ENCODE measurements at places on chromosomes 7 and 10. TPM values are rescaled to one million over a fixed set of nuclear protein-coding genes. Genes with fewer than 3 reads are reported as not detected.
A peak's percentile ranks its signal among the peaks of the same experiment; 100 is the strongest.

DNA sequence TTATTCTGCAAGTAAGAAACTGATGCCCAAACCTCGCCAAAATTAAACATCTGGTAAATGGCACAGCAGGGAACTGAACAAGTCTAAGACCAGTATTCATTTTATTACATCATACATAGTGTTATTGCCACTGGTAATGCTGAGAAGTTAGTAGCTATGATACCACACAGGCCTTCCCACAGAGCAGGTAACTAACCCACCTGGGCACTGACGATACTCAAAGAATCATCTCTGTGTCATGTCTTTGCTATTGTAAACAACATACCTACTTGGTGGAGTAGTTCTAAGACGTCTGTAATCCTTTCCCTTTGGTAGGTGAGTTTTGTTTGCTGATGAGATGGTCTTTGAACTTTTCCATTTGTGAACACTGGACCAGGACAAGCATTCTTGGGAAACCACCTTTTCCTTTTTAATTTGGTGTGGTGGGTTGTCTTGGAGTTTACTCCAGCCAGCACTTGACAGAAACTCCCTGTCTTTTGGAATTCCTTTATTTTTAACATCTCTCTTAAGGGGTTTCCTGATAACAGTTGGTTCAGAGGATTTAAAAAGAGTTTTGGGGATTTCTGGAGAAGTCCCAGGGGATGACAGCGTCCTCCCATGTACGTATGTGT, 40.9 kb downstream of the PDSS1 start:
- DNase-seq: no peak

DNA sequence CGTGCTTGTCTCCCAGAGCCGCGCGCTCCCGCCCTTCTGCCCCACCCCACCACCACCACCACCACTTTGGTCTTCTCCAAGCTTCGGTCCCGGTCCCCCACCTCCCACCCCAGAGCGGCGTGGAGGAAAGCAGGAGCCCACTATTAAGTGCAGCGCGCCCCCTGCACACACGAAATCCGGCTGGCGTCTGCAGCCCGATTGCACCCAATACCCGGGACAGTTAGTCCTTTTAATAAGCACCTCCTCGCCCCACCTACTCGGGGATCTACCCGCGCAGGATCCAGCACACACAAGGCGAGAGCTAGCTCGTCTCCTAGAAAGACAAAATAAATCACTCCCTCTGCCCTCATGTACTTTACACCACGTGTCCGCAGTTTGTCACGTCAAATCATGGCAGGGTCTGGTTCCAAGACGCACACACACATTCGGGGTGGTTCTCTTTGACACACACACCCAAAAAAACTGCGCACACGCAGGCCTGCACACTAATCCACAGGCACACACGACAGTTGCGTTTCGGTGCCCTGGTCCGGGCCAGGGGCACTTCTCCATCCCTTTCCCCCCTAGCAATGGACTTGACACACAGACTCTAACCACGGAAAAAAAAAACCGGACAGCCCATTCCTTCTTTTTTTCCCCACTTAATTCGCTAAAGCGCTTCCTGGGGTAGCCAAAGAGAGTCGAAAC, 1.6 kb downstream of the SFMBT2 start:
- no peak for DNase-seq

DNA sequence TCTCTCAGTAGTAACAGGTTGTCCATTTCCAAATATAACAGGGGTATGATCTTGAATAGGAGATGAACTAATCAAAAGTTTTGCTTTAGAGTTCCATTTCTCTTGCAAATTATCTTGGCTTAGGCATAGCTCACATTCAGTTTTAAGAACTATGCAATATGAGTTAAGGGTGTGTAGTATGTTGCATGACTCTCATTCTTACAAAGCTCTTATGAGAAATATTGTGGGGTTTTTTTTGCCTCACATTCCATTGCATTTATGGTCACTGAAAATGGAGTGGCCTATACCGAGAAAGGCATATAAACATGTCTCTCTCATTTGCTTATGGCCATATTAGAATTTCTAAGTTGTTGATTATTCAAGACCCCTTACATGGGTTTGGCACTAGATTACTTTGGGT, 48.5 kb upstream of the LAMB1 start:
- no peak for DNase-seq

- DNase-seq: no peak
Observed at GRCh38 chr7:157593541-157593940, 256.7 kb downstream of the DNAJB6 start.

- DNase-seq: no peak
Observed at GRCh38 chr7:117164620-117165019, 158.2 kb downstream of the WNT2 start.

- no peak for DNase-seq
Observed at GRCh38 chr10:94427166-94427565, 24.8 kb downstream of the TBC1D12 start.

DNA sequence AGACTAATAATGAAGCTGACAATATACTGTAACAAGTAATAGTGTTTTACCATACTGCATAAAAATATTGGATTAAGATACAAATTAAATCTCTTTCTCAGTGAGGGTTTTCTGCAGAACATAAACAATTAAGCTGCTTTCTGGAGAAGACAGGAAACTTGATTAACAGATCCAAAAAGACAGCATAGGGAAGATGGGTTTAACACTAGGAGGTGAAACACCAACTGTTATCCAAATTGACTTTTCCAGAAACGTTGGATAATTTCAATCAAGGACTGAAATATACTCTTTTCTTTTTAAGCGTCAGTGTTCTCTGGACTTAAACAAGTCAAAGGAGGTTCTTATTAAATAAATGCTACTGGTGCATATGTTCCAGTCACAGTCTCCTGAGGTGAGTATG, 45.3 kb upstream of the IMMP2L start:
- no peak for DNase-seq

DNA sequence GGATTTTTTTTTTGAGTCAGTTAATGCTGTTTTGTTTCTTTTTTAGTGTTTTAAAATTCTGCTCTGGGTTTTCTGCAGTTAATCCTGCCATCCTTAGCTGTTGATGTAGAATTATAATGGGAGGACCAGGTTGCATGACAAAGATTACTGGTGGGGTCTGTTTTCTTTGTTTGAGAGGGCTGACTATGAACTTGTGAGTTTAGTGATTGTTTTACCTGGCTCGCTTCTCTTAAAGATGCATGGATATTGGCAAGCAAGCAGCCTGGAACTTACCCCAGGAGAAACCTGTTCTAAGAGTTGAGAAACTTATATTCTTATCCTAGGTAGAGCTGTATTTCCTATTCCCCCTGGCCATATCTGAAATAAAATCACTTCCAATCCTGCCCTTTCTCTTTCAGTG, 727.8 kb downstream of the GRM8 start:
- no peak for DNase-seq

GRCh38 chr10:92434385-92434784, 139.5 kb downstream of the IDE start:
- DNase-seq: no peak

DNA sequence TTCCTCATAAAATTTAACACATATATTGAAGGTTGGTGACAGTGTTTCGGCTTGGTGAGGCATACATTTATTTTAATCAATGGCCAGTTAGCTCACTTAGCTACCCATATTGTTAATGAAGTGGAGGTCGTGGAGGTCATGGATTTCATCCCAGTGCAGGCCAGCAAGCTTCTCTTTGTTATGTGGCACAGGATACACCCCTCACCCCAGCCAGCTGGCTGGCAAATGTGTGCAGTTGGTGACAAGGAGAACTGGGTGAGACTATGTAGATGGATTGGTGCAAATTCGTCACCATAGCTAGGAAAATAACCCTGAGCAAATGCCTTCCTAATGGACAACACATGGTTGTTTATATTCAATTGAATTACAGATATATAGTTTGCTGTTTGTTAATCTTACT, 50.5 kb upstream of the FOXP2 start:
- no peak for DNase-seq

- no peak for DNase-seq
Observed at GRCh38 chr10:70890917-70891431, 2.6 kb upstream of the PCBD1 start.

DNA sequence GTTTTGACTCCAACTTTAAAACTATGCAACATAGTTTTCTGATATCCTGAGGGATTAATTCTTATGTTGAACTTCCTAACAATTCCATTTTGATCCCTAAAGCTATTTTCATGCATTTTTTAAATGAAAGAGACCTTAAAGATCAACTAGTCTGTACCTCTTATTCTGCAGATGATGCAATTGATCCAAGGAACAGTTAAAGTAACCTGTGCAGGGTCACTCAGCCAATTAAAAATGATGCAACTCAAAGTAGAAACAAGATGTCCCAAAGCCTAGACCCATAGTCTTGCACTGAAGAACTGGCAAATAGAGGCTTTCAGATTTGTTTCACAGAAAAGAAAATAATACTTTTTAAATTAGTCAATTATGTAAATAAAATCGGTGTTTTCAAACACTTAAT, 86.3 kb downstream of the IMMP2L start:
- DNase-seq: no peak

DNA sequence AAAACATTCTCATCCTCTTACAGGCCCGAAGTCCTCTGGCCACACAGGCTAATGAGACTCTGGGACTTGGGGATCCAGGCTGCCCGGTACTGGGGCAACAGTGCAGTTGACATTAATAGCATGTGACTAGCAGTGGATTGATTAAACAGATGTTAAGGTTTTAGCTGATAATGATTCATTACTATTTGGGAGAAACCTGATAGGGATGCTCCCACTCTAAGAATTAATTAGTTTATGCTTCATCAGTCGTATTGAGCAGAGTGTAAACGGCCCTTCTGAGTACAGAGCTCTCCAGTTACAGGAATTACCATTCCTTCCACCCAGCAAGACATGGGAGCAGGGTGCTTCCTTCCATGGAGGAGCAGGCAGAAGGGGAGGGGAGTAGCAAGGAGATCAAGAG, 82.7 kb downstream of the RPS24 start:
- no peak for DNase-seq

GRCh38 chr10:131746785-131747184, 154.0 kb upstream of the PPP2R2D start:
- DNase-seq: no peak

GRCh38 chr10:118818621-118819221, 64.0 kb upstream of the CACUL1 start:
- DNase-seq: no peak

DNA sequence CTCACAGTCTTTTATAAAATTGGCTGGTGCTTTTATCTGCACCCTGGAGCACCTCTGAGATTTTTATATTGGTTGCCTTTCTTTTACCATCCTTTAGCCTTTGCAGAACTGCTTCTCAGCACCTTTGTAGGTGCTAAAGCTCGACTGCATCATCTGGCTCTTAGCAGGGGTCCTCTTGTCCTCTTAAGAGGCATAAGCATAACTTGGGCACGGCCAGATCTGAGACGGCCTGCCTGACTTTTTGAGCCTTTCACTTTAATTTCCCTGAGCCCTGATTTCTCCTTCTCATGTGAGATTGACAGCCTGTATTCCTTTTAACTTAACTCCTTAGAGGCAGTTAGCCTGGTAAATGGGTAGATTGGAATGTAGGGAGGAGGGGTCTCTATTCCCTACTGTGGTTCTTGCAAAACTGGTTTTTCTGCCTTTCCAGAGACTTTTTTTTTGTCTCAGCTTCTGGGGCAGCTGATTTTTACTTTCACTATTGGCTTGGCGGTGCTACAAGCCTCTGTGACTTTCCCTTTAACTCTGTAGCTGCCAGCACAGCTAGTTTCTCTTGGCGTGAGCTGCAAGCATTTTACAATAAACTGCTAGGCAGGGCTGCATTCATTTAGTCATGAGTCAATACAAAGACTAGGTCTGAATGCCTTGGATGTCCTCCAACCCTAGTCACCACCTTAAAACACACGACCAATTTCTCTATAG, 24.0 kb downstream of the ZPBP start:
- peak; percentile 74 for DNase-seq

- no peak for DNase-seq
Observed at GRCh38 chr10:69068549-69068948, 19.4 kb upstream of the SRGN start.

DNA sequence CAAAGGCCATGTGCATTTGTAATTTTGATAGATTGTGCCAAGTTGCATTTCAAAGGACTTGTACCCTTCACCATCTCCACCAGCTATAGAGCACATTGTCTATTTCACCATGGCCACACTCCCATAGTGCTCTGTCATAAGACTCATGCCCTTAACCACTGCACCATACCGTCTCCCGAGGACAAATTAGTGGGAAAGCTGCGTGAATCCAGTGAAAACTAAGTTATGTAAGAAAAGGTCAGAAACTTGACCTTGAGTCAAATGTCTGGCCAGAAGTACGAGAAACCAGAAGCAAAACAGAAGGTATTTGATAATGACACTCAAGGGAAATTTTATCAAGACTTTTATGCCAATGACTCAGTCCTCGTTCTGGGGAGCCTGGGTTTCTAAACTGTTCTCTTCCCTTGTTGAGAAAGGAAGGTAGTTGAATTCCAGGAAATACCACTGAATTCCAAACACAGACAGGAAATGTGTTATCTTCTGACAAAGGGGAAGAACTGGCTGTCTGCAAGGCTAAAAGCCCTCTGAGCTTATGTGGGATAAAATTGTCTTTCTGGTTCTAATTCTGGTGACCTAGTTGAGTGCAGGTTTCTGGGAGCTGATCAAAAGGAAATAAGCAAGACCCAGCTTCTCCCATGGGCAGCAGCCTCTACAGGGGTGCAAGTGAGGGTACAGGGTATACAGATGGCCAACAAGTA, 49.7 kb downstream of the CDK1 start:
- no peak for DNase-seq

GRCh38 chr10:3213758-3214515, 41.4 kb upstream of the PITRM1 start:
- DNase-seq: no peak

DNA sequence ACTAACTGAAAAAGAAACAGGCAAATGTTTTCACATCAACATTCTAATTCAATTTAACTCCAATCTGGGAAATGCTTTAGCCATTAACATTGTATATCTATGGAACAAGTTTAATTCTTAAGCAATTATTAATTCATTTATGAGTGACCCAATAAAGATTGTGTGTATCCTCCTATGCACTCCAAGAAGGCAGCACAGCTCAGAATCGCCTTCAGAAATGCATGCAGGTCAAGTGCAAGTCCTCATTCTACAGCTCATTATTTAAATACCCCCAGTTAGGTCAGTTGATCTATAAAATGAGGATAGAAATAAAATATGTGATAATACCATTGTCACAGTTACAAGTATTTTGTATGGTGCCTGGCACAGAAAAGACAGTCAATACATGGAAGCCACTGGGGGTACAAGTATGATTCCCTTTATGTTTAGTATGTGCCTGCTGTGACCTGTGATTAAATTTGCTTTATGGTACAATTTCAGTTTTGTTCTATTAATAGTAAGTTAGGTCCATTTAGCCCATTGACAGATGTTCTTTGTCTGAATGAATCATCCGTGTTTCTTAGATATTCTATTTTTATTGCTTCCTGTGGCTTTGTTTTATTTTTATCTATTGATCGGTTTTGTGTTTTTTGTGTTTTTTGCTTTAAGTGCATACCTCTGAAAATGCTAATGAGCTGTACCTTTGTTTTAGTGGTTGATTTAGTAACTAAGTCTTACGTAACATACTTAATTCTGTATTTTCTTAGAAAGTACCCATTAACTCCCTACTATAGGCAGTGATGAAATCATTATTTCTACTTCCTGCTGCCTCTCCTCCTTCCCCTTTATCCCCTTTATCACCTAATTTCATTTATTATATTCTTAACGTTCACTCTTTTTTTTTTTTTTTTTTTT, 42.8 kb downstream of the CPXM2 start:
- no peak for DNase-seq

GRCh38 chr7:56229631-56230030, 113.4 kb upstream of the NUPR2 start:
- DNase-seq: no peak

The H2BK1 gene
- not detected for polyA plus RNA-seq

The BAG3 gene
- polyA plus RNA-seq: 16.2 TPM

The NPTX2 gene
- polyA plus RNA-seq: 0.38 TPM

The ODAD2 gene
- polyA plus RNA-seq: 4.6 TPM

The SPDYE2 gene
- polyA plus RNA-seq: 11.2 TPM

The MMD2 gene
- polyA plus RNA-seq: not detected

The NEUROG3 gene
- not detected for polyA plus RNA-seq

The CPA2 gene
- 0.46 TPM for polyA plus RNA-seq
